Right ventricle myocardium superior (tissue), 1 donor: ENCODE measurements at places on chromosomes 2 and 18.

- no peak for DNase-seq
These were observed 14.8 kb downstream of the CASP10 start for GRCh38 chr2:201197781-201198180.

DNA sequence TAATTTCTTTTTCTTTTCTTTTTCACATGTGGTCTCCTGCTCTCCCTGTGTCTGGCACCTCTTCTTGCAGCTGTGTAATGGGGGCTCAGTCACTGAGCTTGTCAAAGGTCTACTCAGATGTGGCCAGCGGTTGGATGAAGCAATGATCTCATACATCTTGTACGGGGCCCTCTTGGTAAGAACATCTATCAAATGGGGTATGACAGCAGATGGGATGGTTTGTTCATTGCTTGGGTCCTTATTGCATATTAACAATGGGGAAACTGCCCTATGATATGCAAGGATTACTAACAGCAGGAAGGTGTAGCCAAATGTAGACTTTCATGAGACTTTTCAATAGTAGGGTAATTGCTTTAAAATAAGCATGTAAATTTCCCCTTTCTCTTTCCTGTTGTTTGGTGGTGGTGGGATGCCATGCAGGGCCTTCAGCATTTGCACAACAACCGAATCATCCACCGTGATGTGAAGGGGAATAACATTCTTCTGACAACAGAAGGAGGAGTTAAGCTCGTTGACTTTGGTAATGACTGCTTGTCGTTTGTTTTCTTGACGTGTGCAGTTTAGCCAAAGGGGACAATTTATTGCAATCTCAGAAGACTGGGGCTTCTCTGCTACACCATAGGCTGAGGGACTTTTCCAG lies 36.5 kb downstream of the MYO3B start:
- DNase-seq: no peak

- no peak for DNase-seq
These were observed 45.4 kb upstream of the ASB18 start for GRCh38 chr2:236309669-236310029.

- DNase-seq: no peak
These were observed 94.1 kb upstream of the ST8SIA3 start for GRCh38 chr18:57258131-57258777.

DNA sequence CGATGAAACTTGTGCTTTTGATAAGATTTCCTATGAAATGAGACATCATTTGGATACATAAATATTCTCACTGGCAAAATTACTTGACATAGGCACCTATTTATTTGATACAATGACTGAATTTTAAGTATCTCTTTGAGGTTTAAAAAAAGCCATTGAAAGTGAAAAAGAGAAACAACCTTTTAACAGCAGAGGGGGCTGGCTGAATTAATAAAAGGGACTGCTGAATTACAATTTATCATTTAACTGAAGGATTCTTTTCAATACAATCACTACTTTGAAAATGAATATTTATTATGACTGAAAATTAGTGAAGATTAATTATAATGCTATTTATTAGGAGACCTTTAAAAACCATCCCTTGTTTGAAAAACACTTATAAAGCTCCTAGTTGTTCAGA lies 335.3 kb downstream of the DLGAP1 start:
- DNase-seq: no peak

DNA sequence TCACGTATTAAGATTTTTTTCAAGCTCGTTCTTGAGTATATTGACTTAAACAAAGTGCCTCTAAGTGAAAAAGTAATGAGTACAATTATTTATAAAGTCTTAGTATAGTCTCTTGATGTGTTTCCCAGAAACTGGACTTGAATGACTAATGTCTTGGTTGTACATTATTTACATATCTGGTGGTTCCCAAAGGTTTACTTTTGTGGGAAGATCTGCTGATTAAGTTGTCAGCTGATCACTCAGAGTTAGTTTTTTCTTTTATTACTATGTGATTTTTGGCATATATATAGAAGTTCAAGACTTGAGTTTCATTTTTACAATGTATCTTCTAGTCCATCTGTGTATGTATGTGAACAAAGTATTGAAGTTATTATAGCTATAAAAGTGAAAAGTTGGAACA lies 29.5 kb downstream of the RNF144A start:
- DNase-seq: no peak

GRCh38 chr2:224958873-224959272 lies 83.4 kb downstream of the DOCK10 start:
- no peak for DNase-seq

DNA sequence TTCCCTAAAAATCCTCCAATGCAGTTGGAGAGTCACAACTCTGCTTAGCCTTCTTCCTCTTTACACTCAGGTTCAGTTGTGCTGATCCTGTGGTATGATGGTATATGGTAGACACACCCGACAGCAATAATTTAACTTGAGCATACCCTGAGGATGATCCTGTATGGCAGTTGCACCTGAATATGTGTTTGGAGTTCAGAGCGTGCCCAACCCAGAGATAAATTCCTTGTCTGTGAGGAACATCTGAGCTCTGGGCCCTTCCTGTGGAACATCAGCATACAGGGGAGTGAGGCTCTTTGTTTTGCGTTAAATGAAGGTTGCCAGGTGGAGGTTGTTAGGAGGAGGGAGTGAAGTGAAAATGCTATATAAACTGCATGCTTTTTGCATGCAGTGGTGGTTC lies 187.7 kb downstream of the MYO3B start:
- no peak for DNase-seq

GRCh38 chr2:117621326-117621725 lies 193.2 kb upstream of the DDX18 start:
- DNase-seq: no peak

GRCh38 chr2:203559641-203560040 lies 24.5 kb upstream of the RAPH1 start:
- no peak for DNase-seq
